ENCODE measurements at places on chromosomes 13 and 19. TPM values are rescaled to one million over a fixed set of nuclear protein-coding genes. Genes with fewer than 3 reads are reported as not detected.

The CIC gene
- total RNA-seq, result 48.4 TPM

The INAFM1 gene
- total RNA-seq, result 4.4 TPM

The ERVK3-1 gene
- total RNA-seq, result 31.5 TPM

The CGB2 gene
- total RNA-seq, result 0.71 TPM

The ZNF681 gene
- 7.9 TPM for total RNA-seq

DNA sequence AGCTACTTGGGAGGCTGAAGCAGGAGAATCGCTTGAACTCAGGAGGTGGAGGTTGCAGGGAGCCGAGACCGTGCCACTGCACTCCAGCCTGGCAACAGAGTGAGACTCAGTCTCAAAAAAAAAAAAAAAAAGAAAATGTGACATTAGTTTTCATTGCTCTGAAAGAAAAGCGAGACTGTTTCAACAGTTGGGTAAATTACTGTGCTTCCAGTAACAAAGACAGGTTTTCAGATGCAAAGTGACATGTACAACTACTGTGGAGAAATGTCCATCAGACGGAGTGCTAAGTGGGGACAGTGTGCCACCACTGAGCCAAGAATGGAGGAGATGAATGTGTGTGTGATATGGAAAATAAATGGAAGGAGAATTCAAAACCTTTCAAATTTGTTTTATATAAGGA, 24.2 kb upstream of the SLC15A1 start:
- DNase-seq, result no peak

DNA sequence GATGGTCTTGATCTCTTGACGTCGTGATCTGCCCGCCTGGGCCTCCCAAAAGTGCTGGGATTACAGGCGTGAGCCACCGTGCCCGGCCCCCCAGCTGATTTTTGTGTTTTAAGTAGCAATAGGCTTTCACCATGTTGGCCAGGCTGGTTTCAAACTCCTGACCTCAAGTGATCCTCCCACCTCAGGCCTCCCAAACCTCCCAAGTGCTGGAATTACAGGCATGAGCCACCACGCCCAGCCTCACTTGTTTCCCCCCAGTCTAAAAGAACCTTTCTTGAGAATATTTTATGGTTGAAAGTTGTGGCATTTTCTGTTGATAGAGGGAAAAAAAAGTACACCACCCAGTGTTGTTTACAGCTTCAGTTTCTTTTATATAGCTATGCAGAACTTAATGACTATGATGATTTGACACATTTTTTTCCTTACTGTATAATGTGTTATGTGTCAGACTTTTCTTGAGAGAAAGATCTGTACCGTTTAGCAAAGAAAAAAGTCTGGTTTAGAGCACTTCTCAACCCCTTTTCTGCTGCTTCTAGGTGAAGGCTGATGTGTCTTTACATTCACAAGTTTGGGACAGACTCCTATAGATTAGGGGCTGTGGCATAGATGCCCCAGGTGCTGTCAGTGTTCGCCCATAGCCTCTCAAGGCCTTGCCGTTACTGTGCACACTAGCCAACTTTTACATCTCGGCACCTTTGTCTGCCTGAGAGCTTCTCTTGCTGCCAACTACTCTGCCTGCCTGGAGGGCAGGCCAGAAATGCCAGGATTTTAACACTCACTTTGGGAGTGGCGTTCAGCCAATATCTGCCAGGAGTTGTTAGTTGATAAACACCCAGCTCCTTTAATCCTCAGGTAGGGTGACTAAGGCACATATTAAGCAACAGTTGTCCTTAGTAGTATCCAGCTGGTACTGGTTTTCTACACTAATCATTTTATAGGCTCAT, 33.0 kb downstream of the KCTD4 start:
- no peak for DNase-seq

DNA sequence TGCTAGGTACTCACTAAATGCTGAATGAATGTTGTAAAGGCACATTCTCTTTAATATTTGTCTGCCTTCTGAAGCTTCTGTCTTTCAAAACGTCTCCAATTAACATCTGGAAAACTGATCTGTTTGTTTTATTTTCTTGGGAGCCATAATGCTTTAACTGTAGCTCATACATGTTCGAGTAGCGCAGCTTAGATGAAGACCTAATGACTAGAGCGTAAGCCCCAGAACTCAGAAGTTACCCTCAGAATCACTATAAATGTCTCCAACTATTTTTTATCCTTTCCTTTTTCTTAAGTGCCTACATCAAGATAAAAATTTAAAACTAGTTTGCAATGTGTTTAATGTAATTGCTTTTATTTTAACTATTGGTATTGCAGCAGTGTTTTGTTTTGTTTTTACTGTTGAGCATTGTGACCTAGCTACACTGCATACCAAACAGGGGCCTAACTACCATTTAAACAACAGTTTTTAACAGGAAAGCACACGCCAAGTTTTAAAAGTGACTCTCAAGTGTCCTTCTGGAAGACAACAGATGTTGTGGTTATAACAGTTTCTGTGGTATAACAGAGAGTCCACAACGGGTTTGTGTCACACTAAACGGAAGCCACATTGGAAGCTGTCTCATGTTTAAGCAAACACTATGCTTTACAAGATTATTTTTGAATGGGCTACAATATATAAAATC, 42.0 kb downstream of the MRPL57 start:
- DNase-seq, result no peak

- no peak for DNase-seq
Measured at GRCh38 chr13:21672287-21672680, 1.4 kb downstream of the FGF9 start.

DNA sequence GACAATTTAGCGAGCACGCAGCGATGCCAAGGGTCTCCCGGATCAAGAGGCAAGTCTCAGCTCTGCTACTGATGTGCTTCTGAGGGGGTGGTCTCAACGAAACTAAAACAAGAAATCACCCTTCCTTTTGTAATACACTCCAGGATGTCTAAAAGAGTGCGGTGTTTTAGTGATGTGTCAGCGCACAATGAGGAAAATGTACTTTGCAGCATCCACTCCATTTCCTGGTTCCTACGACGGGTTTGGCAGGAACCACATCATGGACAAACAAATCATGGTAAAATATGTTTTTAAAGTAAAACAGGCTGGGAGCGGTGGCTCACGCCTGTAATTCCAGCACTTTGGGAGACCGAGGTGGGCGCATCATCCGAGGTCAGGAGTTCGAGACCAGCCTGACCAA, 154.0 kb upstream of the TSC22D1 start:
- no peak for DNase-seq

DNA sequence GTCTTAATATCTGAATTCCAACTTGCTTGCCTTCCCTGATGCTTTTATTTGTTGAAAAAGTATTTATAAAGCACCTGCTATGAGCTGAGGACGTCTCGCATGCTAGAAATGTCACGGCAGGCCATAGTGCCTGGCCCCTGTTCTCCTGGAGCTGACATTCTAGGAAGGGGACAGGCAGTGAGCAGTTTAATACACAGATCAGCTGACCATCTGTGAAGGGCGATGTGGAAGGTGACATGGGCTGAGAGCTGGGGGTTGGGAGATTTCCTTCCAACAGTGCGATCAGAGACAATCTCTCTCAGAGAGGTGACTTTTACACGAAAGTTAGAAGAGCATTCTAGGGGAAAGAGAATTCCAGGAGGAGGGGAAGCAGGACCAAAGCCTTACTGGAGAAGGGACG, 153.2 kb downstream of the ZNF536 start:
- no peak for DNase-seq

DNA sequence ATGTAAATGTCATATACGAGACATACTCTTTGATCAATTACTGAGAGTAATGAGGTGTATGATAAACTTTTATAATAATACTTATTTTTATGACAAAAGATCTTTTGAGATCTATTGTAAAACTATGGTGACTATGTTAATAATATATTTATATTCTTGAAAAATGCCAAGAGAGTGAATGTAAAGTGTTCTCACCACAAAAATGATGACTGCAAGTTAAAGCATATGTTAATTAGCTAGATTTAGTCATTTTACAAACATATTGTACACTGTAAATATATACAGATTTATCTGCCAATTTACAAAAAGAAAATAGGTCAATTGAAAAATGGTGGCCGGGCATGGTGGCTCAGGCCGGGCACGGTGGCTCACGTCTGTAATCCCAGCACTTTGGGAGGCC, 81.0 kb downstream of the GPC6 start:
- DNase-seq, result no peak

DNA sequence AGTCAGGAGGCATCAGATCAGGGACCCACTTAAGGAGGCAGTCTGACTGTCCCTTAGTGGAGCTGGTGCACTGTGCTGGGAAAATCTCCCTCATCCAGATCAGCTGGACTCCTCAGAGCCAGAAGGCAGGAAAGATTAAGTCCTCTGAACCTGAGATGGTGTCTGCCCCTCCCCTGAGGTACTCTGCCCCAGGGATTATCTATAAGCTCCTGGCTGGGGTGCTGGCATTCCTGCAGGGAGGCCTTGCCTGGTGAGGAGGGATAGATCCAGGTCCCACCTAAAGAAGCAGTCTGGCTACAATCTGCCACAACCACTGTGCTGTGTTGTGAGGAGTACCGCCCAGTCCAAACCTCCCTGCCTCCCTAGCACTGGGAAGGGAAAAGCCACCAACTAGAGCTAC, 81.2 kb downstream of the NHLRC3 start:
- no peak for DNase-seq

DNA sequence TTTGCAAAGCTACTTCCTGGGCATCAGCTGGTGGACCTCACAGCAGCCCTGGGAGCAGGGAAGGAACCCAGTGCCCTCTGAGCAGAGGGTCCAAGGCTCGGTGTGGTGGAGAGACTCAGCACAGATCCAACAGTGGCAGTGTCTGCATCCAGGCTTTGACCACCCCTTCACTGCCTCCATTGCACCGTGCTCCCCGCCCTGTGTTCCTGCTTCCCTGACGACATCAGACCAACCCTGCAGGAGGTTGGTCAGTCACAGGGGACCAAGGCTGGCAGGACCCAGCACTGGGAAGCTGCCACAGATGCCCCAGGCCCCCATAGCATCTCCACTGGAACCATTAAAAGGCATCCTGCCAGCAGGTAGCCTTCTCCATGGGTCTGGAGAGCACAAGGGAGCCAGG, 7.8 kb upstream of the VSTM2B start:
- DNase-seq, result no peak

- DNase-seq, result no peak
Measured at GRCh38 chr19:35730326-35730725, 11.9 kb downstream of the IGFLR1 start.

- DNase-seq, result no peak
Measured at GRCh38 chr19:12786141-12786870, 5.0 kb upstream of the JUNB start.

Data from H1 (cell line).